ENCODE measurements at places on chromosomes 7 and 10. TPM values are rescaled to one million over a fixed set of nuclear protein-coding genes. Genes with fewer than 3 reads are reported as not detected.

- DNase-seq: no peak
These were observed 64.1 kb downstream of the MINDY3 start for GRCh38 chr10:15796098-15796759.

DNA sequence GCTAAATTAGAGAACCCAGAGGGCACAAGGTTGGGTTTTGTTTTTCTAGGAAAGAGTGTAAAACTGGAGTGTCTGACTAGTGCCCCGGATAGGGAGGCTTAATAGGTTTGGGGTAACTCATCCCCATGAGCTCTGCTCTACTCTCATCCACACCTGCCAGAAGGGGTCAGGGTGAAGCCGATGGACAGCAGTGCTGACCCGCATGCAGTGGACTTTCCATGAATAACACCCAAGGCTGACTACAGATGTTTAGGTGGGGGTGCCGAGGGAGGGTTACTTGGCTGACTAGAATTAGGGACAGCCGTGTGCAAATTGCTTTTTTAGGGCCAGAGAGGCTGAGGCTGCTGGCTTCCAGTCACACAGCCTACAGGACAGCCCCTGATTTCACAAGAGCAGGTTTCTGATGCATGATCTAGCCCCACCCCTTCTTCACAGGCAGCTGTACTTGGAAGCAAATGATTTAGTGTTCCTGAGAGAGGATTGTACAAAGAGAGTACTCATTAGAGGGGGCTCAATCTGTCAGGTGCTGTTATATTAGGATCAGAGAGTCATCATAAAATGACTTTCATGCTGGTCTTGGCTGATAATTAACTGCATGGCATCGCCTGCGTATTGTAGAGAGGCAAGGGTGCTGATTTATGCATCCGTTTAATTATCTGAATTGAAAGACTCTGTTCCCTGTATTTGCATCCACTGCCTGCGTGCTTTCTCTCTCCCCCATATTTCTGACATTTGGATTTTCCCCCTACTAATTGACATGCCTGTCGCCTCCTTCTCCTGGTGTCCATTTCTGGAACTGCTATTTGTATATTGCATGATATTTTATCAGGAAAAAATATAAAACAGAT, 9.5 kb downstream of the INHBA start:
- DNase-seq: no peak

- no peak for DNase-seq
These were observed 255.6 kb downstream of the OTUD1 start for GRCh38 chr10:23694446-23694920.

GRCh38 chr10:21526860-21527597, 1.5 kb upstream of the SKIDA1 start:
- no peak for DNase-seq

CDHR3 gene
- 2.2 TPM for total RNA-seq

GRCh38 chr10:89185658-89186057, 21.5 kb downstream of the CH25H start:
- DNase-seq: no peak

PTF1A gene
- not detected for total RNA-seq

MEOX2 gene
- total RNA-seq: 4.4 TPM

NODAL gene
- total RNA-seq: 0.28 TPM

DNA sequence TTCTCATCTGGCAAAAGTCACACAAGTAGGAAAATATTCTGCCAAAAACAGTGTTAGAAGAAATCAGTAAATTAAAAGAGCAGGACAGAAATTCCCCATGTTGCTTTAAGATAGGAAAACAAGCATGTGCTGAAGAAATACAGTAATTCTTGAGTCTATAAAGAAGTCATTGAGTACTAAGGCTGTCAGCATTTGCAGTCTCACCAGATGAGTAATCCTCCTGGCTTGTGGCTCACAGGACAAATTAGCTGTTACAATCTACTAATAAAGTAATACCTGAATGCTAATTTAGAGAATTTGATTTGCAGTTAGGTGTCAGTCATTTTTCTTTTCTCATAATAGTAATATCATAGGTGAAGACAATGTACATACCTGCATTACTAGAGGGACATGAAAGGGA, 1158.9 kb upstream of the CELF2 start:
- DNase-seq: no peak

CPED1 gene
- total RNA-seq: 2.2 TPM

ADCYAP1R1 gene
- total RNA-seq: 0.61 TPM

DNA sequence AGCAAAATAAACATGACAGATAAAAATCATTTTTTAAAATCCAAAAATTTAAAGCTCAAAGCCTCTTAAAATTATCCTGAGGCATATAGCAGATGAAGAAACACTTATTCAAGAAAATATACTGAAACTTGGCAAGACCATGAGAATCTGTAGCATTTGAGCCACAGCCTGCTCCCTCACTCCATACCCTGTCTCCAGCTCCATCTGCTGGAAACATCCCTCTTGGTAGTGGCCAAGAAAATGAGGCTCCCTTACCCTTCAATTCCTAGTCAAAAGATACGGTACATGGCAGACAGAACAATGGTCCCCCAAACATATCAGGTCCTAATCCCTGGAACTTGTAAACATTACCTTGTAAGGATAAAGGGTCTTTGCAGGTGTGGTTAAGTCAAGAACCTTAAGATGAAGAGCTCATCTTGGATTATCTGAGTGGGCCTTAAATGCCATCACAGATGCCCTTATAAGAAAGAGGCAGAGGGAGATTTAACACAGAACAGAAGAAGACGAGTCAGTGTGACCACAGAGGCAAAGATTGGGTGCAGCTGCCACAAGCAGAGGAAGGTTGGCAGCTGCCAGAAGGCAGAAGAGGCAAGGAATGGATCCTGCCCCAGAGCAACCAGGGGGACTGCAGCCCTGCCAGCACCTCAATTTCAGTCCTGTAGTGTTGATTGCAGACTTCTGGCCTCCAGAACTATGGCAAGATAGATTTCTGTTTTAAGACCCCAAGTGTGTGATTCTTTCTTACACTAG, 149.4 kb downstream of the ZNF248 start:
- DNase-seq: no peak

DNA sequence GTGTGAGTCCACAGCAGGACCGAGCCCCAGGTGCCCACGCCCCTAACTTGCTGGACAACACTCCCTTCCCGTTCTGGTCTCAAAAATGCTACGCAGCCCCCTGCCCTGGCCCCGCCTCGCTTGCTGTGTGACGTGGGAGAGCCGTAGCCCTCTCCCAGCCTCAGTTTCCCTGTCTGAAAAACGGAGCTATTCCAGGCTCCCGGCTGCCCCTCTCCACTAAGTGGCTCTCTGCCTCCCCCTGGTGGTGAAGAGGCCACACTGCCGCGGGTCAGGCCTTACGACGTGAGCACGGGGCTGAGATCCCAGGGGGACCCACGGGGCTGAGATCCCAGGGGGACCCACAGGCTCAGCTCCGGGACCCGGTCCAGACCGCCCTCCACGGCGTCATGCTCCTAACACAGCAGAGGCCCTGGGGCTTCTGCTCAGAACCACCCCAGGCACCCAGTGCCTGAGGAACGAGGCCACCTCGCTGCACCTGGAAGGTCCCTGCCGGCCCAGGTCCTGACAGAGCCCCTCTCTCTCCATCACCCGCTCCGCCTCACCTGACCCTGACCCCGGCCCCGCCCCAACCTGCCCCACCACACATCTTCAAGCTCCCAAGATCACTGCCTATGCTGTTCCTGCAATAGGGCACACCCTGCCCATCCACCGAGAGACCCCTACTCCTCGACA, 26.7 kb downstream of the MICALL2 start:
- peak; percentile 62 for DNase-seq

DNA sequence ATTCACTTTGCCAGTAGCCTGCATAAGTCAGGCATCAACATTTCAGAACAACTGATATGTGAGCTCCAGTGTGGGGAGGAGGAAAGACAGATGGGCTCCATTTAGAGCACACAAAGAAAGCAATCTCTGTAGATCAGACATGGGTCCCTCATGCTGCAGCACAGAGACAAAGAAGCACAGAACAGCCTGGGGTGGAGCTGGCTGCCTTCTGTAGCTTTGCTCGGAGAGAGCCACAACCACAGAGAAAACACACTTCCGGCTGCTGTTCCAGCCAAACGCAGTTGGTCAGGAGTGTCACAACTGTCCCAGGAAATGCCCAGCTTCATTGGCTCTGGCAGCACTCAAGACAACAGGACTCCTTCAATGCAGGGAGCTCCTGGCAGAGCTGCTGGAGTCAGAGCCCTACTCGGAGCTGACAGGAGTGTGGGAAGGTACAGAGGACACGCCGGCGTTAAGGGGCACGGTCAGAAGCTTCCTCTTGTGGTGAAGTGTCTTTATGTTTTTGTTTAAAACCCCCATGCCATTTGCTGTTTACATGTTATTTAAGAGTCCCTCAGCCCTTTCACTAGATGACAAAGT, 494.4 kb downstream of the TCERG1L start:
- DNase-seq: no peak

DNA sequence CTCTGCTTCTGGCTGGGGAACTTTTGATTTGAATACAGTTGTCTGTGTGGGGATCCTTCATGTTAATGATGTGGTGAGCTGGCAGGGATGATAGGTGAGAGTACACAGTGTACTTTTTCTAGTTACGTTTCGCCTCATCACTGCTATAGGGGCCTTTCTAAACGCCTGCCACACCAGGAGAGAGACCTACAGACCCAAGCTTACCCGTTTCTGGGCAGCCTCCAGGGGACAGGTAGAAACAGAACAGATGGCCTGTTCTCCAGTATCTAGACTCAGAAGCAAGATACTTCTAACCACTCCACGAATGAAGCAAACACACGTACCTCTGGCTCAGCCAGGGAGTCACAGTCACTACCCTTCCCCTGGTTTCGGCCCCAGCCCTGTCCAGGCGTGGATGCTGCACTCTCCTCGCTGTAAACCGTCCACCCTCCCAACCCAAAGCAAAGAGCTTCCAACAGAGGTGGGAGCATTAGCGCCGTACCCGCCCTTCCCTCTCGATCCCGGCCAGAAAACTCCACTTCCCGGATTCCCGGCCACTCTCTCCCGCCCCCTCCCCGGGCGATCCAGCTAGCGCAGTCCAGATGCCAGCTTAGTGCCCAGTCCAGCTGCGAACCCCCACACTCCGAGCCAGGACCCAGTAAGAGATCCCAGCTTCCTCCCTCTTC, 1.2 kb downstream of the CCDC6 start:
- DNase-seq: no peak

- no peak for DNase-seq
These were observed 429.1 kb downstream of the KIF20B start for GRCh38 chr10:90130321-90131086.

DNA sequence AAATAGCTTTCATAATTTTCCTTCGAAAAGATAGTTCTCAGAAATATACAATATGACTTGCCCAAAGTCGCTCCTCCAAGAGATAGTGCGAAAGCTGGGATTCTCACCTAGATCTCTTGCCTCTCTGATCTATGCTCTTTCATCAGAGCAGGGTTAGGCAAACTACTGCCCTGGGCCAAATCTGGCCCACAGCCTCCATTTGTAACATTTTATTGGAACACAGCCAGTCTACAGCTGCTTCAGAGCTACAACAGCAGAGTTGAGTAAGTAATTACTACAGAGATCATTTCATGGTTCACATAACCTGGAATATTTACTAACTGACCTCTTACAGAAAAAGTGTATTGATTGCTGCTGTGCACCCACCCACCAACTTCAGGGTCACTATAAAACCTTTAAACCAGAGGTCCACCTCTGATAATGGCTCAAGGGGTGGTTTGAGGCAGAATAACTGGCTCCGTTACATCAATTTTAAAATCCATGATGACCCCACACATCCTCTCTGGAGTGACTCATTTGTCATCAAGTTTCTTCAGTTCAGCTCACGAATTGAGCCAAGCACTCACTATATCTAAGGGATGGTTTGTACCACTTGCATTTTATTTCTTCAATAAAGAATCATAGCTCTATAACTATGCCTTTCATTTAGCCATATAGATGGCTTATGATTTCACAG, 1019.0 kb downstream of the XPNPEP1 start:
- DNase-seq: no peak

GRCh38 chr7:93821463-93821862, 69.1 kb downstream of the TFPI2 start:
- no peak for DNase-seq

Measured in thymus (tissue), 14 donors.